Stimulated activated CD8-positive, alpha-beta memory T cell treated with anti-CD3 and anti-CD28 coated beads, Interleukin-15, amount 100 ng/mL, for 24 hours (primary cell): ENCODE measurements at places on chromosomes 2 and 18.

- DNase-seq, result no peak
These were observed 382.8 kb downstream of the OSR1 start for GRCh38 chr2:18975506-18976167.

DNA sequence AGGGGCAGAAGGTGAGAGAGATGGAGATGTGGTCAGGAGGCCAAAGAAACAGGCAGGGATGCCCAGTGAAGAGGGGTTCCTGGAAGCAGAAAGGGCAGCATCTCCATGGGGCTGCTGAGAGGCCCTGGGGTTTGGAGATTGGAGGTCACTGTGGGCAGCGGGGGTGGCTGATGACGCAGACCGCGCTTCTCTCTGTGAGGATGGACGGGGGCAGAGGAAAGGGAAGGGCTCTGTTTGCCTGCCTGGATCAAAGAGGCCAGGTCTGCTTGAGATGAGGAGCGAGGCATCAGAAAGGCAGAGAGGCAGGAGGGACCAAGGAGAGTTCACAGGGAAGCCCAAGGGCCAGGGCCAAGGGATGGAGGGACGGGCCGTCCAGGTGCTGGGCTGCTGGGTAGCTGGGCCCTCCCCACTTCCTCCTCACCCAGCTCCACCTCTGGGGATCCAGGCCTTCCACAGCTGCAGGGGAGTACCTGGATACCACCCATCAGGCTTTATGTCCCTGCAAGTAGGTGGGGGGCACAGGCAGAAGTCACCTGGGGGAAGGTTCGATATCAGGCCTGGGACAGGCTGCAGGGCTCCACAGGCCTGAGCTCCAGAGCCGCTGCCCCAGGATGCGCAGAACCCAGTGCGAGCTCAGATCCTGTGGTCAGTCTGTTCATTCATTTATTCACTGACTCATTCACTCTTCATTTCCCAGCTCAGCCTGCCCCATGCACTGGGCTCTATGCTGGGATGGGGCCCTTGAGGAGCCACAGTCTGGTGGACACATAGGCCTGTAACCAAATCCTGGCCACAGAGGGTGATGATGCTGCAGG is 30.6 kb downstream of the ADRA2B start:
- DNase-seq, result no peak

DNA sequence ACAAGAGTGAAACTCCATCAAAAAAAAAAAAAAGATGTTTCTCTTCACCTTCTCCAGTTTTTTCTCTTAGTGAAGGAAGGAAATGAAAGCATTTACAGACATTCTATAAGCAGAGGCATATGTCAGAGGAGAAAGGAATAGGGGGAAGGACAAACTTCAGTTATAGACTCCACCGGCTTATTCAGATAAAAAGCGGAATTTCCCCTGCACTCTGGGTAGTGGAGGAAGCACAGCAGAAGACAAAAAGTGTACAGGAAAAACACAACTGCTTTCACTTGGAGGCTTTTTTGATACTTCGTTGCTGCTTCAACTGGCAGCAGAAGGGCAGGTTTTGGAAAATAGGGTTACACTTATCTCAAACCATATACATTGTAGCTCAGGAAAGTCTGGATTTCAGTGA is 3.2 kb upstream of the MGAT4A start:
- no peak for DNase-seq

DNA sequence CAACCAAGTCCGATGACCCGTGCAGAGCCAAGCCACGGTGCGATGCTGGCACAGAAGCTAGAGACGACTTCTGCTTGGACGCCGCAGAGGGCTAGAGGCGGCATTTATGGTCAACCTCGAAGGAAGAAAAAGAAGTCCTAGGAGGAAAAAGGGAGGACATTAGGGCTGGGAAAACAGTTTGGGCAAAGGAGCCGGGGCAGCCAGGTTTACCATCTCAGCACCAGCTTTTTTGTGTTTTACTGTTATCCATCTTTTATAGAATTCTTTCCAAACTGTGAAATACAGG is 643 bp upstream of the DTNB start:
- no peak for DNase-seq

DNA sequence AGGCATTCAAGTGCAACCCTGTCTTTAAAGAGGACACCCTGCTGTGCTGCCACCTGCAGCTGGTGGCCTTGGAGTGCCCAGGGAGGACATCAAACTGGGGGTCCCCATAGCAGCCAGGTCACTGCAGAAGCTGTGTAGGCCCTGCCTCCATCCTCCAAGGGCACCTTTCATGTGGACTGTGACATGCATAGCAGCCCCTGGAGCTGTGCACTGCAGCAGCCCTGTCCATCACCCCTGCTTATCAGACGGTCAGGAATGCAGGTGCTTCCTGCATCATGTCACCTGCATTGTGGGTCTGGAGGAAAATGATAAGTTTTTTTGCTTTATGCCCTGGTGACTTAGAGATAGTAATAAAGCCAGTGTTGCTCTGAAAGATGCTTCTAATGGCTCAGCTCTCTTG is 155.7 kb downstream of the DYSF start:
- DNase-seq, result no peak

- no peak for DNase-seq
These were observed 8.9 kb downstream of the METTL5 start for GRCh38 chr2:169815849-169816248.

DNA sequence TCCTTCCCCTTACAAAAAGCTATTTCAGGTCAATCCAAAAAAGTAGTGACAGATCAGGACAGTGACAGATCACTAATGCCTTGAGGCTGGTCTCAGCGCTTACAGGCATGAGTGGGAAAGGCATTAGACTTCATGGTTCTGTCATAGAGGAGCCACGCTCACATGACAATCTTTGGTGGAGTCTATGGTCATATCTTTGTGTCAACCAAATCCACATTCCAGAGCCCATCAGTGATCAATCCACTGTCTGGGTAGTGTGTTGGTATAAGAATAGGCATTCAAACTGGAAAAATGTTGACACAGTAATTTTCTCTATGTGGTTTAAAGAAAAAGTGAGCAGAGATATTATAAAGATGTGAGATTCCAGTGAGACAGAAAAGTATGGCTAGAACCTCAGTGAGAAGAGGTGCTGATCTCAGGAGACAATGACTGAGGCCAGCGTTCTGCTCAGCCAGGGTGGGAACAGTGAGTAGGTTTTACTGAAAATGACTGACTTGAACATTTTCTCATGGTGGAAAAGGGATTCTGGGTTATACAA is 215.0 kb downstream of the IRS1 start:
- no peak for DNase-seq

GRCh38 chr2:74481961-74482800 is 617 bp downstream of the CCDC142 start:
- no peak for DNase-seq

DNA sequence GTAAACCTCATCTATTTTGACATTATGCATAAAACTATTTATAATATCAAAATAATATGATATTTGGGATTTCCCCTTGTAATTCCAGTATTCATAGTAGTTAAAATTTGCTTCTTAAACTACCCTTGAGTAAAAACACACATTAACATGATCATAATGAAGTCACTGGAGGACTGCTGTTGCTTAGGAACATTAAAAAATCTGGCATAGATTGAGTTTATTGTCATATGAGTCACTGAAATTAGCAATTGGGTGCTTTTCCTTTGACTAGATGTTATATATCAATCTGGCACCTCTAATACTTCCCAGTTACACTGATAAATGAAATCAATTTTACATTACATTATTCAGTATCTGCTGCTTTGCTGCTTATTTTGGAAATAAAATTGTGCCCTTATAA is 57.0 kb upstream of the ZC3H15 start:
- DNase-seq, result no peak

GRCh38 chr2:98701230-98701629 is 29.7 kb downstream of the MGAT4A start:
- DNase-seq, result no peak

DNA sequence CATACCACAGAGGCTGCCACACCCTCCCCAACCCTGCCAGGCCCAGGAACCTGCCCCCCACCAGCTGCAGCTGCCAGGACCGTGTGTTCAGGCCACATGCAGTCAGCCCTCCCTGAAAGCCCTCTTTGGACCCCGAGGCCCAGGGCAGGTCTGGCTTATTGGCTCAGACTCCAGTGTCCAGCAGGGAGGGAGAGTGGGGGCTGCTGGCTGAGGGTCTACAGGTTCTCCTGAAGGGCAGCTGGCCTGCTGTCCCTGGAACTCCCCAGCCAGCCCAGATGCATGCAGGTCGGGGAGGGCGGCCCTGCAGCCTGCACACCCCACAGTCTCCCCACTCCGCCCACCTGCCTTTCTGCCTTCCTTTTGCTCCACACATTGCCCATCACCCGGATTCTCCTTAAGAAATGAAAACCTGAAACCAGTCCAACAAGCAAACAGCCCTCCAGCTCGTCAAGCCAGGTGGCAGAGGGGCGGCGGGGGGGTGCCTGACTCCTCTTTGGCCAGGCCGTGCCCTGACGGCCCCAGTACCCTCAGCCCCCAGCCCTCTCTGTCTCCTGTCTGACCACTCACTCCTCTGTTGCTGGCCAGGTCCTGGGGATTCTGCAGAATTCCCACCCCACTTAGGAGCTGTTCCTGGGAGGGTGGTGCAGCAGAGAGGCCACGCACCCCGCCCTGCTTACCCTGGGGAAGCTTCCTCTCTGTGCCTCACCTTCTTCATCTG is 18.0 kb downstream of the GPR35 start:
- DNase-seq, result no peak

DNA sequence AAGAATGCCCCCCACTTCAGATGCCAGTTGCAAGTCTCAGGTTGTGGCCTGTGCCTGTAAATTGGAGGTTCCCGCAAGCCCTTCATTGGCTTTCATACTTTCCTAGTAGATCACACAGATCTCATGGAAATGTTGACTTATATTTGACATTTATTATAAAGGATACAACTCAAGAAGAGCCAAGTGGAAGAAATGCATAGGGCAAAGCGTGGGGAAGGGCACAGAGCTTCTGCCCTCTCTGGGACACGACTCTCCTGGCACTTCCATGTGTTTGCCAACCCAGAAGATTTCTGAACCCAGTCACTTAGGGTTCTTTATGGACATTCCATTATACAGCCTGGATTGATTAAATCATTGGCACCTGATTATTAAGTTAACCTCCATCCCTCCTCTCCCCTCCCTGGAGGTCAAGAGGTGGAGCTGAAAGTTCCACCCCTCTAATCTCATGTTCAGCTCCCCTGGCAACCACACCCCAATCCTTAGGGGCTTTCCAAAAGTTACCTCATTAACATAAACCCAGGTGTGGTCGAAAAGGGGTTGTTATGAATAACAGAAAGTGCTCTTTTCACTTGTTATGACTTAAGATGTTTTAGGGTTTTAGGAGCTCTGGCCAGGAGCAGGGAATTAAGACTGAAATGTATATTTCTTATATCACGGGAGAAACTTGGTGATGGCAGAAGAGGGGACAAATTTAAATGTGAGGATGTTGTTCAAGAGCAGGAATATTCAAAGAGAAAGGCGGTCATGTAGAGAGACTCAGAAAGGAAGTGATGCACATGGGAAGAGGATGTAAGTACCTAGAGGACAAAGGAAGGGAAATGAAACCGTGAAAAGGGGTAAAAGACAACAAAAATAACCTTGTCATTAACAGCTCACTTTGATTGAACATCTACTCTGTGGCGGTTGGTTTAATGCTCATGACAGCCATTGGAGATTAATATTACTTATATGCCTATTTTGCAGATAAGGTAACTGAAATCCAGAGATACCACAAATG is 31.8 kb downstream of the SP100 start:
- DNase-seq, result no peak

DNA sequence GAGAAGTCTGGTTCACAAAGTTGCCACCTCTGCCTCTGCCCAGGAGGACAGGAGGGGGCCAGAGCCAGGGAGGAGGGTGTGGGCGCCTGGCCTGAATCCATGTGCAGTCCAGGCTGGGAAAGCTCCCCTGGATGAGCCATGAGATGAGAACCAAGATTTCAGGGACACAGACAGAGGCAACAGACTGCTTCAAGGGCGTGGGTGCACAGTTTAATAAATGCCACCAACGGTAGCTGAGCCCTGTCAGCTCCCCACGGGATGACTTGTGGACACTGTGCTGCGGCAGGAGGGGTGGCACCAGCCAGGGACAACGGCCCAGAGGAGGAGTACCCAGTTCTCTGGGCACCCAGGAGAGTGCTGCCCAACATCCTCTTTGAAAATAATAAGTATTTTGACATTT is 15.2 kb downstream of the CAPG start:
- DNase-seq, result no peak

DNA sequence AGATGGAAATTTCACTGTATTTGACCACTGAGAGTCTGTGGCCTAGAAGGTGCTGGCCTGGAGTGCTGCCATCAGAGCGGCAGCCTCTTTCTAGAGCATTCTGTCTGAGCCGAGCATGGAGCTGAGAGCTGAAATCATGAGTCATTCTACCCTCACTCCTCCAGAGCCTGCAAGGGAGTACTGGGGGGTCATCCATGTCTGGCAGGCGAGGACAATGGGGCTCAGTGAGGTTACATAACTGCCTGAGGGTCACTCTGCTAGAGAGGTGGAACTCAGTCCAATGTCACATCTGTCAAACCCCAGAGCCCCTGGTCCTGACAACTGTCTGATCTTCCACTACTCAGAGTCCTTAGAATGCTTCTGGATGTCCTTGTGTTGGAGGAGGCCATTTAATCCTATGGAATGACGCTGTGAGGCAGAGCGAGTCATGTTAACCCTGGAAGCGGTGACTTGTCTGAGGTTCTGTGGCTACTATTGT is 65.3 kb downstream of the HAUS1 start:
- no peak for DNase-seq

DNA sequence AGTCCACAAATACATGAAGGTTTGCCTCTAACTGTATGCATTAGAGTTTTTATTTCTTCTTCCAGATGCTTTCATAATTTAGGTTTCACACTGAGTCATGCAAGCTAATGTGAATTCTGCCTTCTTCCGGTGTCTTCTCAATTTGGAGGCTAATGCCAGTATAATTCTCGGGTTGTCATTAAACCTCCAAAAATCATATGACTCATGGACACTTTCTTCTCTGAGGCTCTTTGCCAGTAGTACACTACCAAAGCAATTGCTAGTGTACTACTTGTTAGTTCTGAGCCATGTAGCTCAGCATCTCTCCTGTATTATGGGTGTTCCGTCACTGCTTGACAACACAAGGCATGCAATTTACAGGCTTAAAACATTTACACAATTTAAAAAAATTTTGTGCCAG is 137.1 kb downstream of the VWC2L start:
- DNase-seq, result no peak

DNA sequence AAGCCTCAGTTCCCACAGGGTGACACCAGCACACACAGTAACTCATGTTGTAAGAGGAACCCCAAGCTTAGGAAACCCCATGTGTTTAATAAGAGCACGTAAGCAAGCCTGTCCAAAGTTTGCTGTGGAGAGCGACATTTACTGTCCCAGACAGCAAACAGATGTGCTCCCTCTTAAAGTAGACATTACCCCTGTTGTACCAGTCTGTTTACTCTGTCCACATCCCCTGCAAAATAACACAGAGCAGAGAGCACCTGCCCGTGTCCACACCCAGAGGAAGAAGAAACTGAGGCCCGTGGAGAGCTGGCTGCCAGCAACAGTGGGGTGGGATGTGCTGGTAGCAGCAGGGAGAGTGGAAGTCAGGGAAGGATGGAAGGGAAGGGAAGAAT is 243.5 kb downstream of the GBX2 start:
- no peak for DNase-seq

- no peak for DNase-seq
These were observed 120.0 kb downstream of the FMNL2 start for GRCh38 chr2:152454960-152455359.
